EH (cell line): ENCODE measurements at places on chromosomes 5 and 9.
A peak's percentile ranks its signal among the peaks of the same experiment; 100 is the strongest.

DNA sequence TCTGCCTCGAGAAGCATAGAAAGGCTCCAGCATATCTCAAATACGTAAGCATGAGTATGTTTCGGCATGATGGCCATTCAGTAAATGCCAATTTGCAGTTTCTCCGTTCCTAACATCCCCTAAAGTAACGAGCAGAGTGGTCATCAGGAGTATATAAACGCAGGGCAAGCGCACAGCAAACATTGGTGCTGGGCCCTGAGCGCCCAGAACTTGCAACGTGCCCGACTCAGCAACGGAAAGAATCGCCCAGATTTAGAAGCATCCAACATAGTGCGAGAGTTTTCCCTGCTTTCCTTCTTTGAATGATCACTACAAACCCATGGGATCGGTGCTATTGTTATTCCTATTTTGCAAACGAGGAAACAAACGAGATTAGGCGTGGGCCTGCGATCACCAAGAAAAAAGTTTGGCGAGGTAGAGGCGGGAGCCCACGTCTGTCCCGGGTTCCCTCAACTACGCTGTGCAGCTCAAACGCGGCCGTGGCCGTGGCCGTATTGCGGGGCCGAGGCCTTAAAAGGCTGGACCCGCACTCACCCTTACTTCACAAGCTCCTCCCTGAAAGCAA lies 505 bp downstream of the RPS14 start:
- peak; percentile 32 for DNase-seq

GRCh38 chr5:65326922-65327321 lies 154.8 kb downstream of the ADAMTS6 start:
- peak; percentile 79 for DNase-seq

DNA sequence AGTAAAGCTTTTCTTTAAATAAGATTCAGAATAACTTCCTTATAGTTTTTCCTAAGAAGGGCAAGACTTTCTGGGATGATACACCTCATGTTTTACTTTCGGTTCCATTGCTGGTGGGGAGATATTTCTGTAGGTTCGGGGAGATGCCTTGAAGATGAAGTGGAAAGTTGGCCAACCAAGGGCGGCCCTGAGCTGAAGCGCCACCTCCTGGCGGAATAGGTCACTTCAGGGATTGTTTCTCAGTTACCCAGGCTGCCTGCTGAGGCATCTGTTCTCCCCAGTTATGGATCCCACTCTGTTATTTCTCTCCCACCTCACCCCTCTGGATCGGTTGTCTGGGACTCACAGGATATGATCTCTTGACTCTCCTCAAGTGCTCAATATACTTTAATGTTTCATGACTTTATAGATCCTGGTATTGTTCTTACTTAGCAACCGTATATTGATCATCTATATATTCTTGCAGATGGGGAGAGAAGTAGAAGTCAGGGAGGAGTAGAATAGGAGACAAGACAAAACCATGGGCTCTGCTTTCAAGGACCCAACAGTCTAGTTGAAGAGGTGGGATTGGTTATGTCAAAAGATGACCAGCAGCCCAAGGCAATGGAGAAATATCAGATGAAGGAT lies 23.4 kb downstream of the MEGF10 start:
- DNase-seq = peak; percentile 65

DNA sequence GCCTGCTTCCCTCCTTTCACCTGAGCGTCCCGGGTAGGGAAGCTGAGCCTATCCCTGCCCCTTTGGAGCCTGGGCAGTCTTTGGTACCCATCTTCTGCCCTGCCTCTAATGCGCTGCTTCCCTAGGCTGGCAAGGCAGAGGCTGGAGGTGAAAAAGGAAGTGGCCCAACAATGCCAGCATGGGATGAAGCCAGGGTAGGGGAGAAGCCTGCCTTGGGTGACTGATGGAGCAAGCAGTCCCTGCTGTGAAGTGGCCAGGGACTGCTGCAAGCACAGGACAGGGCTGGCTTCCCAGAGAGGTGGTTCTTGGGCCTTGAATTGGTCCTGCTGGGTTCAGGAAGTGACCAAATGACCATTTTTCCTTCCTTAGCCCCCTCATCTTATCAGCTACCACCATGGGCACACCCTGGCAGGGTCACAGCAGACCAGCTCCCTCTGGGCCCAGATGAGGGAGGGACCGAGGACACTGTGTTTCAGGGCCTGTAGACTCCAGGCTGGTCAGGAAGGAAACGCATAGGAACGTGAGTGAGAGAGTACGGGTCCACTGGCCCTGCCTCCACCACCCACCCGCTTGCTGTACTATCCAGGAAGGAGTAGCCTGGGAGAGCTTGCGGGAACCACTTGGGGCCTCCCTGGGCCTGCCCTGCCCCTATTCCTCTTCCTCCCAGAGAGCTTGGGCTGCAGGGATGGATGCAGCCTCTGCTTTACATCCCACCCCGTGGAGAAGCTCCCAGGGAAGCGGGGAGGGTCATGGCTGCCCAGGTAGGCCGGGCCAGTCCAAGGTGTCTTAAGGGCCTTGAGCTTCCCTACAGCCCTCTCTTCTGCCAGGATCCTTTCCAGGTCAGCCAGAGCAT lies 102.6 kb downstream of the DAB2IP start:
- no peak for DNase-seq

- DNase-seq = no peak
Measured at GRCh38 chr5:150103678-150104549, 17.6 kb upstream of the CSF1R start.

GRCh38 chr5:22109315-22109714 lies 743.8 kb downstream of the CDH12 start:
- DNase-seq = no peak

GRCh38 chr5:155064580-155064979 lies 51.0 kb downstream of the KIF4B start:
- no peak for DNase-seq

- DNase-seq = no peak
Measured at GRCh38 chr9:123550797-123551196, 194.8 kb downstream of the CRB2 start.

DNA sequence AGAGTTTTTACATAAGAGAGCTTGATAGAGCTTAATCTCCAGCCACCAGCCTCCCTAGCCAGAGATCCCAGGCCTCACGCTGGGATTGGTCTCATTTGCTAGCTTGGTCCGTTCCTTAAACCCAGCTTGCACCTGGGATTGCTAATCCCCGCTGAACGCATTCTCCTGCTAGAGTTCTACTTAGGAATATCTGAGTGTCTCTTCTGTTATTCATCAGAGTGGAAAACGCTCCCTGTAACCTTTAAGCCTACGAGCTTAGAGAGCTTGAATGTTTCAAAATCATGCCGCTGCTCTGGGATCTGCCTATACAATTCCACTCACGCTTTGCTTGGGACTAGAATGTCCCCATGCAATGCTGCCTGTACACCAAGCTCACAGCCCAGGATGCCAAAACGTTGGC lies 201.8 kb downstream of the NSG2 start:
- no peak for DNase-seq

GRCh38 chr5:41812156-41812555 lies 58.1 kb downstream of the OXCT1 start:
- no peak for DNase-seq

- no peak for DNase-seq
Measured at GRCh38 chr9:20043461-20043860, 254.6 kb upstream of the SLC24A2 start.

DNA sequence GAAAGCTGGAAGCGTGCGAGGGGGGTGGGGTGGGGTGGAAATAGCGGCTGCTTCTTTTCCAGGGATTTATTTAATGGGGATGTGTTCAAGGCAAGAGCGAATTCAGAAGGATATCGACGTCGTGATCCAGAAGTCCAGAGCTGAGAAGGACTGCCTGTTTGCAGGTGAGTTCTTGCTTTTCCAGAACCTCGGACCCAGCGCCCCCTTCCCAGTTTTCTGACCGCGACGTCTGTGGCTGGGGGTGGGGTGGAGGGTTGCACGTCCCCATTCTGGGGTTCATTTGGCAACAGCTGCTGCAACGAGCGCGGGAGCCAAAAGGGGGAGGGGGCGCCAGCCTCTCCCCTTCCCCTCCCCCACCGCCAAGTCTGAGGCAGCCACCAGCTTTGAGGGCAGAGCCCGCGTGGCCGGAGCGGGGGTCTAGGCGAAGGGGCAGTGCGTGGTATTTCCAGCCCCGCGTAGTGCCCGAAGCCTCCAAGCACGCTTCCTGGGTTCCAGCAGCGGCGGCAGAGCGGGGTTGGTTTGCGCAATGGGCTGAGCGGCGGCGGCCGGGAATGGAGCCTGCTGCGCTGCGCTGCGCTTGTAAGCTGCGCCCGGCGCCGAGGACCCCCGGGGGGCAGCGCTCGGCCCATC lies 701 bp downstream of the PARP8 start:
- peak; percentile 49 for DNase-seq

- DNase-seq = no peak
Measured at GRCh38 chr5:148633067-148633377, 21.3 kb downstream of the HTR4 start.

DNA sequence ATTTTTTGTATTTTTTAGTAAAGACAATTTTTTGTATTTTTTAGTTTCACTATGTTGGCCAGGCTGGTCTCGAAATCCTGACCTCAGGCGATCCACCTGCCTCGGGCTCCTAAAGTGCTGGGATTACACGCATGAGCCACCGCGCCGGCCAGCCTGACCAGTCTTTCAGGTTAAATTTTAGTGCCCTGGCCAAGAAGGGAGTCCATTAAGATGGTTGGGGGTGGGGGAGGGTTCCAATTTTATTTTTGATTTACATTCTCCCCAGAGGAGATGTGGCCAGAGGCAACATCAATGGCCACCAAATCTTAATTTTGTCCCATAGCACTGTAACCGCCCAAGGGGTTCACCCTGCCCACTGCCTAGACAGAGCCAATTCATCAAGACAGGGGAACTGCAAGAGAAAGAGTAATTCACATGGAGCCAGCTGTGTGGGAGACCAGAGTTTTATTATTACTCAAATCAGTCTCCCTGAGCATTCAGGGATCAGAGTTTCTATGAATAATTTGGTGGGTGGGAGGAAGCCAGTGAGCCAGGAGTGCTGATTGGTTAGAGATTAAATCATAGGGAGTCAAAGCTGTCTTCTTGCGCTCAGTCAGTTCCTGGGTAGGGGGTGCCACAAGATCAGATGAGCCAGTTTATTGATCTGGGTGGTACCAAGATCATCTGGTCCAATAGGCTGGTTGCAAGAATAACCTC lies 24.7 kb downstream of the TBCA start:
- no peak for DNase-seq

DNA sequence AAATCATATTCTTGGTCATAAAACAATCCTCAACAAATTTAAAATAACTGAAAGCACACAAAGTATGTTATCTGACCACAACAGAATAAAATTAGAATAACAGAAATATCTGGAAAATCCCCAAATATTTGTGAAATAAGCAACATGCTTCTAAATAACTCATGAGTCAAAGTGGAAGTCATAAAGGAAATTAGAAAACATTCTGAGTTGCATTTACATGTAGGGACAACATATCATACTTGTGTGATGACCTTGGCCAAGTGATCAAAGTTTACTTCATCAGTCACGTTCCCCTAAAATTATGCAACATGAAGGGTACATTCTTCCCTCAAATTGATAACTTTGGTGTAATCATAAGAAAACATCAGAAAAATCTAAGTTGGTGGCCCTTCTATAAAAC lies 64.7 kb downstream of the CSF2 start:
- peak; percentile 42 for DNase-seq

DNA sequence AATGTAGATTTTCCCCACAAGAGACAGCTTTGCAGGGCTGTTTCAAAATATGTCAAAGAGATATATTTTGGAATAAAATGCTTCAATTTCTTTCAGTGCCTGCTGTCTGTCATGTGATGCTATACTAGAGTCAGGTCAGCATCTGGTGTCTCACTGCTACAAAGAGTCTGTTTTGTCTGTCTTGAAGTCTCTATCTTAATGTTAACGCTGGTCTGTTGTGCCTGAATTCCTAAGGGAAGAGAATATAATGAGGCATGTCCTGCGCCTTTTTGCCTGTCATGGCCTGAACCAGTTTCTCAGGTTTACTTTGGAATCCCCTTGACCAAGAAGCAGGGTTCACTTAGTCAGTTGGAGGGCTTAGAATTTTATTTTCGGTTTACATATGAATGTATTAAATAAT lies 176.4 kb downstream of the PDZD2 start:
- DNase-seq = no peak

DNA sequence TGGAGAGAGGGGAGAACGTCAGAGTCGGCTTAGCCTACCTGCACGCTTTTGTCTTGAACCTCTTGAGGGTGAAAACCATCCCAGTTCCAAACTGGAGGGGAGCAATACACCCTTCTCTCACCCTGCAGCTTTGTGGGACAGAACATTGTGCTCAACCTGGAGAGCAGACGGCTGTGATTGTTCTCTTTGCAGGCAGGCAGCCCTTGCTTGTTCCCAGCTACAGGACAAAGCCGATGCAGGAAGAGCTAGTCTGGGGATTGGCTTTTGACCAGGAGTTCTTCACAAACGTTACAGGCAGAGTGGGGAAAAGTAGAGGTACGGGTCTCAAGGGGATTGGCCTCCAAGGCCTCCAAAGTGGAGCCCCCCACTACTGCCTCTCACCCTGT lies 33.9 kb upstream of the ARHGAP26 start:
- no peak for DNase-seq

DNA sequence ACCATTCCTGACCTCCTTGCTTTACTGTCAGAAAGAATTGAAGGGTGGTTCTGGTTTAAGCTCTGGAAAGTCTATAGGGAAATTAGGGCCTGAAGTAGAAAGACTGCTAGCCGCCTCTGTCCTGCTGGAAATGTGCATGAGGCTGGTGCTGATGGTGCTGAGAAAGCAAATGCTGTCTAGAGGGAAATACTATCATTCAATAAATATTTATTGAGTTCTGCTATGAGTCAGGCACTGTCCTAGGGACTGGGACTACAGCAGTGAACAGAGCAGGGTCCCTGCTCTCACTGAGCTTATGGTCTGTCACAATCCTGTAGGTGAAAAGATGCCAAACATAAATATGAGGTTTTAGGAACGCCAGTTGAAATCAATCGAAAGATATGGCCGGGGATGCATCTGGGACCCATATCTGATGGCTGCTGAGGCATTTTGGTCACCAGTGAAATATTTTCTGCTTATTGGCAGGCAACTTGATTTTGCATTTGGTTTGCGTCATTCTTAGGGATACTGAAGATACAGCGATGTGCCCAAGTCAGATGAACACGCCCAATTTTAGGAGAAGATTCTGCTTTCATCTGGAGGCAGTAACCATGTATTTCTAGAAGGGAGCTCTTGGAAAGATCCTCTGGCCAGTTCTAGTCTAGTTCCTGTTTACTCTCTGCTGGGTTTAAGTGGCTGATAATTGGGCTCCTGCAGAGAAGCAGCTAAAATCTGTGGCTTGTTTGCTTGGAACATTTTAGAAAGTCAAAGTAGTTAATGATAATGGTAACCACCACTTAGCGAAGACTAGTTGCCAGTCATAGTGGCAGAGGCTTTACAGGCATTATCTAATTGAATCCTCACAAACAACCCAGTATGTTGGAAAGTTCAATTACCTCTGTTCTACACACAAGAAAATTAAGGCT lies 73.3 kb downstream of the INSYN2B start:
- DNase-seq = peak; percentile 37

DNA sequence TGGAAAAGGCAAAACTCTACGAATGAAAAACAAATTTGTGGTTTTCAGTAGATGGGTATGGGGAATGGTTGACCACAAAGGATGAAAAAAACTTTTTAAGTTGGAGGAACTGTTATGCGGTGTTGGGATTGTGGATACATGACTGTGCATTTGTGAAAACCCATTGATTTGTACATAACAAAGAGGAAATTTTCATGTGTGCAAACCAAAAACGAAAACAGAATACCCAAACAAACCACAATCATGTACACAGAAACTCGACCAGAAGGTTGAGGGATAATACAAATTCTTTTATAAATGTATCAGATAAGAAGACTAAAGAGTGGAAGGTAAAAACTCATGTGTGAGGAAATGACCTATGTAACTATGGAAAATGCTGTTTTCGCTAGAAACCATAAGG lies 1012.4 kb downstream of the CDH18 start:
- no peak for DNase-seq

GRCh38 chr5:153712946-153713345 lies 222.5 kb downstream of the GRIA1 start:
- DNase-seq = no peak

- DNase-seq = no peak
Measured at GRCh38 chr5:160539431-160539830, 117.8 kb downstream of the PTTG1 start.
